Type B pancreatic cell (in vitro differentiated cells): ENCODE measurements at places on chromosomes 12 and 14. TPM values are rescaled to one million over a fixed set of nuclear protein-coding genes. Genes with fewer than 3 reads are reported as not detected.

- H3K27ac ChIP-seq, result no peak overlapping the region
- no peaks in the 10 kb centered on the region for H3K36me3 ChIP-seq
- DNase-seq, result no peak
- H3K4me3 ChIP-seq, result no peak overlapping the region
- peaks cover 6% of the 10 kb centered on the region for H3K27me3 ChIP-seq
Measured at GRCh38 chr12:62205346-62205745, 54.9 kb upstream of the USP15 start.

GRCh38 chr12:130719263-130719859, 3.3 kb upstream of the RIMBP2 start:
- H3K27me3 ChIP-seq, result peaks cover 8% of the 10 kb centered on the region
- no peak overlapping the region for H3K27ac ChIP-seq
- DNase-seq, result no peak
- H3K4me3 ChIP-seq, result no peak overlapping the region
- no peaks in the 10 kb centered on the region for H3K36me3 ChIP-seq

Gene FGF23
- total RNA-seq, result 0.10 TPM in 1 of 2 replicates, not detected in the other

Gene TAPBPL
- 12.4 and 21.1 TPM in 2 replicates for total RNA-seq

Gene DDX54
- total RNA-seq, result 53.9 and 66.1 TPM in 2 replicates
